Right lobe of liver (tissue), 6 donors: ENCODE measurements at places on chromosomes 4 and X. TPM values are rescaled to one million over a fixed set of nuclear protein-coding genes. Genes with fewer than 3 reads are reported as not detected.

The DHX15 gene
- 53.0 TPM for total RNA-seq

The STPG2 gene
- 0.46 TPM for total RNA-seq

- H3K4me3 ChIP-seq = no peak overlapping the region
- H3K27me3 ChIP-seq = no peaks in the 10 kb centered on the region
- DNase-seq = no peak
Observed at GRCh38 chr4:184196730-184197385, 20.8 kb downstream of the ENPP6 start.

The VCX3B gene
- total RNA-seq = not detected

- H3K36me3 ChIP-seq = no peaks in the 10 kb centered on the region
- peak overlapping the region; percentile 50 for H3K27ac ChIP-seq
- H3K4me3 ChIP-seq = peak overlapping the region; percentile 6
Observed at GRCh38 chr4:83112678-83113428, 1.7 kb downstream of the PLAC8 start.

DNA sequence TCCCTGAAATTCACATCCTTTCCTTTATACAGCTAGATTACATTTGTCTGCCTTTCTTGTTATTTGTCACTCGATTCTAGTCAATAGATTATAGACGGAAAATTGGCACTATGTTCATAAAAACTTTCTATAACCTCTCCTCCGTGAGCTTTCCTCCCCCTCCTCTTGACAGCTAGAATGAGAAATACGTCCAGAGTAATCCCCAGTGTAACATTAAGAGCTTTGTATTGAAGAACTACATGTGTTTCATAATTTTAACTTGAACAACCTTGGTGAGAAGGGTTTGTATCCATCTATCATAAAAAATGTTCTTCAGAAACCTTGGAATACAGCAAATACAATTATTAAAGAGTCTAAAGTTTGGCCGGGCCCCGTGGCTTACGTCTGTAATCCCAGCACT lies 1707.4 kb downstream of the PCDH7 start:
- no peaks in the 10 kb centered on the region for H3K4me1 ChIP-seq
- DNase-seq = no peak
- H3K27me3 ChIP-seq = no peaks in the 10 kb centered on the region
- no peak overlapping the region for H3K4me3 ChIP-seq
- no peaks in the 10 kb centered on the region for H3K36me3 ChIP-seq

DNA sequence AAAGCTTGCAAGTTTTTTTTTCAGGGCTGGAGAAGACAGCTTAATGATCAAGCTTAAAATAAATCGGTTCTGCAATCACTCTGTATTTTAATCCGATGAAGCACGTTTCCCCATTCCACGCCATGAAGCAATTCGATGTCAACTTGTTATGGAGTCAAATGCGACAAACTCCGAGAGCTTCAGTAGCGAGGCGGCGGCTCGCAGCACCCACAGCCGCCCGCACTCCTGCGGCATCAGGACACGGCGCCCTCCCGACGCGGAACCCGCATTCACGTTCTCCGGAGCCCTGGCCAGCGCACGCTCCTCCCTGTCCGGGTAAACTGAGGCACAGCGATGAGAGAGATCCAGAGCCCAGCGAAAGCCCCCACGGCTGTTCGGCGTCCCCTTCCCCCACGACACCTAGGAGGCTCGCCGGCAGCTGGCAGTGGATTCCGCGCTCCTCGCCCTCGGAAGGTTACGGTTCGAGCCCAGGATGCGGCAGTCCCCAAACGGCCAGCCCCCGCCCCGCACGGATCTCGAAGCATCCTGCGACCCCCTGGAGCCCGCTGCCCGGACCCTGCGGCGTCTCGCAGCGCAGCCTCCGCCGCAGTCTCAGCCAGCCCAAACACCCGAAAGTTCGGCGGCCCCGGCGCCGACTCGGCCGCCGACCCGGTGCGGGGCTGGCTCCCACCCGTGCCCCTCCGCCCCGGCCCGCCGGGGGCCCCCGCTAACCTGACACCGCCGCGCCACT lies 507 bp downstream of the MFAP3L start:
- no peaks in the 10 kb centered on the region for H3K27me3 ChIP-seq
- peak overlapping the region; percentile 92 for H3K4me3 ChIP-seq
- H3K36me3 ChIP-seq = no peaks in the 10 kb centered on the region
- peak overlapping the region; percentile 49 for H3K27ac ChIP-seq
- no peaks in the 10 kb centered on the region for H3K4me1 ChIP-seq

The TMEM271 gene
- total RNA-seq = not detected

The KLHL8 gene
- 6.3 TPM for total RNA-seq

The MAGEB17 gene
- total RNA-seq = not detected

The MAOB gene
- 253 TPM for total RNA-seq

- H3K4me3 ChIP-seq = no peak overlapping the region
- no peaks in the 10 kb centered on the region for H3K27me3 ChIP-seq
- no peak for DNase-seq
- no peaks in the 10 kb centered on the region for H3K36me3 ChIP-seq
- H3K27ac ChIP-seq = no peak overlapping the region
- no peaks in the 10 kb centered on the region for H3K4me1 ChIP-seq
Observed at GRCh38 chrX:95885074-95885473, 799.6 kb upstream of the DIAPH2 start.
